A549 treated with dexamethasone at 1 μM for 4 hours (cell line): ENCODE measurements at places on chromosomes 4 and X. TPM values are rescaled to one million over a fixed set of nuclear protein-coding genes. Genes with fewer than 3 reads are reported as not detected.

The DCLK2 gene
- 6.9 to 9.4 TPM (median 7.4 TPM) in 5 replicates for total RNA-seq

The H2AZ1 gene
- 522 to 719 TPM (median 582 TPM) in 5 replicates for total RNA-seq

The VCX2 gene
- not detected in 5 replicates for total RNA-seq

The LEF1 gene
- 0.07 to 0.18 TPM (median 0.07 TPM) in 3 of 5 replicates, not detected in the others for total RNA-seq

The CXorf49 gene
- total RNA-seq = not detected in 5 replicates

The NLRP2B gene
- not detected in 5 replicates for total RNA-seq

The NAP1L2 gene
- 0.89 to 1.2 TPM (median 1.1 TPM) in 5 replicates for total RNA-seq

The PAGE4 gene
- not detected in 5 replicates for total RNA-seq

The HAUS3 gene
- 6.1 to 8.3 TPM (median 7.9 TPM) in 5 replicates for total RNA-seq

The ATP8A1 gene
- total RNA-seq = 0.02 to 0.15 TPM (median 0.04 TPM) in 5 replicates

The INTU gene
- total RNA-seq = 0.99 to 1.5 TPM (median 1.3 TPM) in 5 replicates

The CCDC158 gene
- total RNA-seq = 0.02 TPM in 1 of 5 replicates, not detected in the others

The CSAG1 gene
- 0.16 to 0.53 TPM (median 0.28 TPM) in 5 replicates for total RNA-seq

The GATA1 gene
- total RNA-seq = not detected in 5 replicates

The PDCL2 gene
- not detected in 5 replicates for total RNA-seq

The CLGN gene
- 4.9 to 6.1 TPM (median 5.1 TPM) in 5 replicates for total RNA-seq

The ETDB gene
- not detected in 5 replicates for total RNA-seq

The ADH1A gene
- not detected in 5 replicates for total RNA-seq

The FOXR2 gene
- not detected in 5 replicates for total RNA-seq

The CACNA1F gene
- not detected in 5 replicates for total RNA-seq

The HUWE1 gene
- total RNA-seq = 54.8 to 91.1 TPM (median 85.1 TPM) in 5 replicates

The PROM1 gene
- 0.30 to 0.75 TPM (median 0.53 TPM) in 5 replicates for total RNA-seq
